ENCODE measurements at places on chromosomes 3 and 15. TPM values are rescaled to one million over a fixed set of nuclear protein-coding genes. Genes with fewer than 3 reads are reported as not detected.

GRCh38 chr3:187684880-187685279, 14.7 kb upstream of the SST start:
- DNase-seq: no peak
- H3K36me3 ChIP-seq: no peaks in the 10 kb centered on the region
- no peak overlapping the region for H3K4me3 ChIP-seq
- no peaks in the 10 kb centered on the region for H3K27me3 ChIP-seq
- no peak overlapping the region for H3K27ac ChIP-seq

GRCh38 chr3:186642014-186642413, 1.8 kb downstream of the FETUB start:
- peaks cover 4% of the 10 kb centered on the region for H3K4me1 ChIP-seq
- no peak for DNase-seq
- no peak overlapping the region for H3K4me3 ChIP-seq
- H3K27ac ChIP-seq: no peak overlapping the region
- no peaks in the 10 kb centered on the region for H3K36me3 ChIP-seq

DNA sequence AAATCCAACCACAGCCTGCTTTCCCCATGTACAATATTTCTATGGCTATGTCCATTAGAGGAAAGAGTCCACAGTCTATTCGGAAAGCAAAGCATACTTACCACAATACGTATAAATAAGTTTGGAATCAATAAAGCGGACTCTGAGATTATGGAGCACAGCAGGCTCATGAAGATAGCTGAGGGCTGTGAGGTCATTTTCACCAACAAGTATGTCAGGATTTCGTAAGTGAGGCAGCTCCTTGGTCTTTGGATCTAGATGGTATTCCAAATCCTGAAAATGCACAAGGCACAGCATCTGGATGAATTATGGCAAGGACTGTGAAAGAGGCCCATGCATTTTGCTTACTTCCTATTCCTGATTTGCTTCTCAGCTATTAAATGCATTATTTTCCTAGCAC, 100.4 kb downstream of the MYO5A start:
- DNase-seq: no peak
- no peaks in the 10 kb centered on the region for H3K4me1 ChIP-seq
- H3K36me3 ChIP-seq: no peaks in the 10 kb centered on the region
- H3K4me3 ChIP-seq: no peak overlapping the region
- H3K27me3 ChIP-seq: no peaks in the 10 kb centered on the region

The SERP1 gene
- 212 TPM for total RNA-seq

DNA sequence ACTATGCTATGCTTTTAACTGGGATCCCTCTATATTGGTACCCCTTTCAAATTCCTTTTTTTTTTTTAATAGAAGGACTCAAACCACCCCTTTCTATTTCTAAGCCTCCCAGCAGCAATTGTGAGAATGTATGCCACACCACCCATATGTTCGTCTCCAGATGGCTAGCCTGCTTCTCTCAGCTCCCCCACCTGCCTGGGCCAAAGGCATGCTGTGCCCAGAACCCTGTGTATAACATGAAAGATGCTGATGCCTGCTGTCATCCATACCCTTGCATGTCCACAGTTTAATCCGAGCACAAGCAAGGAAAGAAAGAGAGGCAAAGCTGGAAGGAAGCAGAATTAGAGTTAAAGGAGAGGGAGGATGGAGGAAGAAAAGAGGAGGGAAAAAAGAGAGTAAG, 159.5 kb upstream of the CNTN6 start:
- H3K4me1 ChIP-seq: no peaks in the 10 kb centered on the region
- H3K4me3 ChIP-seq: no peak overlapping the region
- H3K36me3 ChIP-seq: no peaks in the 10 kb centered on the region
- no peak for DNase-seq
- no peak overlapping the region for H3K27ac ChIP-seq

The RNU5B-1 gene
- total RNA-seq: not detected

DNA sequence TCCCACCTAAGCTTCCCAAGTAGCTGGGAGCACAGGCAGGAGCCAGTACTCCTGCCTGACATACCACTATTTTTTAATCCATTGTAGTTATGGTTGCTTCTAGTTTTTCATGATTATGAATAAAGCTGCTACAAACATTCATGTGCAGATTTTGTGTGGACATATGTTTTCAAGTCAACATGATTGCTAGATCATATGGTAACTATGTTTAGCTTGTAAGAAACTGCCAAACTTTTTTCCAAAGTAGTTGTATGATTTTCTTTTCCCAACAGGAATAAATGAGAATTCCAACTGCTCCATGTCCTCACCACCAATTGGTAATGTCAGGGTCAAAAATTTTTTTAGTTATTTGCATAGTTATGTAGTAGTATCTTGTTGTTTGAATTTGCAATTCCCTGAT, 136.8 kb upstream of the THRB start:
- no peak overlapping the region for H3K4me3 ChIP-seq
- H3K36me3 ChIP-seq: no peaks in the 10 kb centered on the region
- DNase-seq: no peak
- no peaks in the 10 kb centered on the region for H3K4me1 ChIP-seq

DNA sequence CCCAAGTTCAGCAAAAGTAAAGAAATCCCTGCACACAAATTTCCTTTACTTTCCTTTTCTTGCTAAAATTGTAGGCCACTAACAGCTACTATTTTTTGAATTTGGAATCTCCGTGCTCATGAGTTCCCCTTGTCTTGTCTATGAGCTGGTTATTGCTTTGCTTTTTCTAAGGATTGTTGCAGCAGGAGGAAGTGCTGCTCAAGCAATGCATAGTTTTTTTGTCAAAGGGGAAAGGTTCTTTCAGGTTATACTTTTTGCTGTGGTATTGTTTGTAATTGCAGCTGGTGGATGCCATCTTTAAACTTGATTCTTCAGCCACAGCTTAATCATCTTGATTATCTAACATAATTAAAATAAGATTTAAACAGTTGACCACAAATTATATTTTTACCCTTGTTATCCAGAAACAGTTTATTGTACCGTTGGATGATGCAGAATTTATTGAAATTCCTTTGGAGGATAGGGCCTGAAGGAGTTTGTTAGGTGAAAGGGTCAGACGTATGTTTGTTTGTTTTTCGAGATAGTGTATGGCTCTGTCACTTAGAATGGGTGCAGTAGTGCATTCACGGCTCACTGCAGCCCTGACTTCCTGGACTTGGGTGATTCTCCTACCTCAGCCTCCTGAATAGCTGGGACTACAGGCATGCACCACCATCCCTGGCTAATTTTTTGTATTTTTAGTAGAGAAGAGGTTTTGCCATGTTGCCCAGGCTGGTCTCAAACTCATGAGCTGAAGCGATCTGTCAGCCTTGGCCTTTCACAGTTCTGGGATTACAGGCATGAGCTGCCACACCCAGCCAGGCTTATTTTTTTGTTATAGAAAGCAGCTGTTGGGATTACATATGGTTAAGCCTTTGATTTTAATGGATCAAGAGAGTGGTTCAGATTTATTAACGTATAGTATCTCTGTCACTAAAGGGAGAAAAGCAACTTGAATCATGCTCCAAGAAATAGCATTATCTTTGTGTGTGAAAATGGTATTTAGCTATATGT, 11.7 kb downstream of the MGA start:
- no peaks in the 10 kb centered on the region for H3K4me1 ChIP-seq
- DNase-seq: no peak
- H3K27ac ChIP-seq: no peak overlapping the region
- H3K4me3 ChIP-seq: no peak overlapping the region
- H3K27me3 ChIP-seq: no peaks in the 10 kb centered on the region
- H3K36me3 ChIP-seq: peaks cover 6% of the 10 kb centered on the region

The SEMA3G gene
- 16.8 TPM for total RNA-seq

- H3K4me1 ChIP-seq: peaks cover 49% of the 10 kb centered on the region
- no peaks in the 10 kb centered on the region for H3K27me3 ChIP-seq
- no peak for DNase-seq
- peak overlapping the region; percentile 62 for H3K27ac ChIP-seq
- H3K36me3 ChIP-seq: no peaks in the 10 kb centered on the region
These were observed 65.3 kb upstream of the FLNB start for GRCh38 chr3:57942872-57943283.

DNA sequence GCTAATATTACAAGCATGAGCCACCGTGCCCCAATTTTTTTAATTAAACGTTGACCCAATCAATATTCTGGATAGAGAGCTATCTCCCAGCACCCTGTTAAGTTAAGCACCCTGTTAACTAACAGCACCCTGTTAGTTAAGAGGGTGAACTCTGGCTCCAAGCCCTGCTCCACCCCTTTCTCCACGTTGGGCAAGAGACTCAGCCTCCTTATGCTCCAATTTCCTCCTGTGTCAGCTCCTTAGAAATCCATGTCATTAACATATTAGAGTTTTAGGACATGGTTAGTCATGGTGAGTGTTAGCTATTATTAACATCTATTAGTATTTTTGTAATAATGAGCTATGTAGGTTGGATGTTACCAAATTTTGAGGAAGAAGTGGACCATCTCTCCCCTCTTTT, 217.2 kb upstream of the UBE2E1 start:
- H3K27ac ChIP-seq: no peak overlapping the region
- no peak for DNase-seq
- H3K4me3 ChIP-seq: no peak overlapping the region
- no peaks in the 10 kb centered on the region for H3K36me3 ChIP-seq
- no peaks in the 10 kb centered on the region for H3K4me1 ChIP-seq

DNA sequence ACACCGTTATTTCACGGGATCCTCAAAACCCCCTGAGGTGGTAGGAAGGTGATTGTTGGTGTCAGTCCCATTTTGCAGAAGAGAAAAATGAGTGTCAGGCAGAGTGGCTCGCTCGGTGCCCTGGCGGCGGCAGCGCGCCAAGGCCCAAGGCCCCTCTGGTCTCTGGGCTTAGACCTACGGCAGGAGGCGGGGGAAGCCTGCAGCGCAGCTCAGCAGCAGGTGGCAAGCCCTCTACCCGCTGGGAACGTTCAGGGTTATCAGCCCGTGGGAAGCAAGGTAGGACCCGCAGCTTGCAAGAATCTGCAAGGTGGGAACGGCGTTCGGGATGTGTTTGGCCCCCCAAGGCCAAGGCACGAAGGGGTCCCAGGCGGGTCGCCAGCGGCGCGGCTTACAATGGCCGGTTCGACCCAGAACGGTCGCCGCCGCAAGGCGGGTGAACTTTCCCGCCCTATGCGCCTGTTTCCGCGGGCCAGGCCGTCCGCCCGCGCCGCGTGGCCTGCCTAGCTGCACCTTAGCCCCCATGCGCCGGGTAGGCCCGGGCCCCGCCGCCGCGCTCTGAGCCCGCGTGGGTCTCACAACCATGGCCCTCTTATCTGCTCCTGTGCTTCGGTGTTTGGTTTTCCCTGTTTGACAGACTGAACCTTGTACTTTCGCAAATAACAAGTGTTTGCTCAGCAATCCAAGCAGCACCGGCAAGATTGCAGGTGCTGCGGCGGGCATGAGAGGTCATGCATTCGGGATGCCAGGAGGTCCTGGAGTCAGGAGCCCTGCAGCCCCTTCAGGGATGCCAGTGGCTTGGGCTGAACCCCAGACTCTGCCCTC, 39.7 kb downstream of the CCNL1 start:
- H3K4me1 ChIP-seq: no peaks in the 10 kb centered on the region
- H3K27ac ChIP-seq: no peak overlapping the region
- H3K27me3 ChIP-seq: no peaks in the 10 kb centered on the region
- no peak for DNase-seq

DNA sequence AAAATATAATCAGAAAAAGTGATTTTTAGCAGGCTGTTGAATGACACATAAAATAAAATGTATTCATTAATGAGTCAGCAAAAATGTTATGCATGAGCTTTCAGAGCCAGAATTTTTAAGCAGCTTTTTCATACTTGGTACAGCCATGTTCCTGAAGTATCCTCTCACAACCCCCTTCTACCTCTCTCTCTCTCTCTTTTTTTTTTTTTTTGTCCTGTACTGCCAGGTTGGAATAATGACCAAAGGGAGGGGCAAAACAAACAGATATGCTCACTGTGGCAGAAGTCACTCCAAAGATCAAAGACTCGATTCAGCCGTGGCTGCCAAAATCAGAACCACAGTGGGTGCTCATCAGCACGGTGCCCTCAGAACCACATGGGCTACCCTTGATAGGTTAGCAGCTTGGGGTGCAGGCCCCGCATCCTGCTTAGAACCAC, 383.0 kb downstream of the ZBTB20 start:
- no peaks in the 10 kb centered on the region for H3K4me1 ChIP-seq
- H3K27me3 ChIP-seq: no peaks in the 10 kb centered on the region
- no peak overlapping the region for H3K4me3 ChIP-seq
- H3K27ac ChIP-seq: no peak overlapping the region
- H3K36me3 ChIP-seq: no peaks in the 10 kb centered on the region
- no peak for DNase-seq

DNA sequence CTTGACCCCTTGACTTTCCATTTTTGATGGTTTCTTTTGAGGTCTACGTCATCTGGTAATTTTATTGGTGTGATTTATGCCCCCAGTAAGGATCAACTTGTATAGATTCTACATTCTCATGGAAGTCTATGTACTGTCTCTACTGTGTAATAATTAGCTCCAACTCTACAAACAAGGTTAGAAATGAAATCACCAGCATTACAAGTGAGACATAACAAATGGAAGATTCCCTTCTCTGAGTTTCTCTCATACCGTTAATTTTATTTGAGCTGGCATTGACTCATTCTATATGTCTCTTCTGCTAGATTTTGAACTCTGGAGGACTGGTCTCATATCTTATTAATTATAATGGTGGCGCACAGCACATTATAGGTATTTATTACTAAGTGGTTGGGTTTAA, 138.9 kb downstream of the LPP start:
- no peaks in the 10 kb centered on the region for H3K27me3 ChIP-seq
- peaks cover 95% of the 10 kb centered on the region for H3K4me1 ChIP-seq
- peaks cover 8% of the 10 kb centered on the region for H3K36me3 ChIP-seq
- H3K27ac ChIP-seq: no peak overlapping the region
- DNase-seq: no peak

DNA sequence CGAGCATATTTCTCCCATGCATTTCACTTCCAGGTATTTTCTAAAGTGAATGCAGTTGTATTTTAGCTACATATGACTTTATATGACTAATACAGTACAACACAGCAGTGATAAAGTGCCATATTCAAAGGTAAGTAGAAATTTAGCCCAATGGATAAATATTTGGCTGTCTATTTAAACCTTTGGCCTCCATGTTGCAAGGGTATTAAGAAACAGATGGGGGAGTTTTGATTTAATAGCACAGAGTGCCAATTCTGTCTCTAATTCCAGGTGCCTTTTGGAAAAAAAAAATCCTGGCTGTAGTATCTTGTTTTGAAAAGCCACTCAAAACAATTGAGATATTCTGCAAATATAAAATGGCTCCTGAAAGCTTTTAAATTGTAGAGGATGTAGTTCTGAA, 44.9 kb upstream of the SGO1 start:
- no peak for DNase-seq
- H3K27me3 ChIP-seq: no peaks in the 10 kb centered on the region
- no peaks in the 10 kb centered on the region for H3K36me3 ChIP-seq
- H3K4me3 ChIP-seq: no peak overlapping the region
- H3K27ac ChIP-seq: no peak overlapping the region

GRCh38 chr15:85047271-85047948, 65.8 kb downstream of the PDE8A start:
- H3K27ac ChIP-seq: no peak overlapping the region
- DNase-seq: no peak
- no peak overlapping the region for H3K4me3 ChIP-seq

DNA sequence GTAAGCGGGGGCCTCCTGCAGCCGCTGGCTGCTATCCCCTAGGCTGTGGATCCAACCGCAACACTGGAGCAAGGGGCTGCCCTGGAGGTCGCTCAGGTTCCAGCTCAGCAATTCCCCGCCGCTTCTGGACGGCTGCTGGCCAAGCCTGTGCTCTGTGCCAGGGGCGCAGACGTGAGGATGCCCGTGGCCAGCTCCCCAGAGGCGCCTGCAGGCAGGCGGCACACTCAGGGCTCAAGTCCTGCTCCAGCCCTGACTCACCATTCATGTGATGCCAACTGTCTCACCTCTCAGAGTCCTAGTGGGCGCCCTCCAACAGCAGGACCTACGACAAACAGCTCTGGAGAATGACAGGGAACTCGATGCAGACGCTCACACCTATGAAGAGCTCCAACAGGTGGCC, 31.6 kb downstream of the KLHL25 start:
- H3K27ac ChIP-seq: no peak overlapping the region
- no peak for DNase-seq
- H3K36me3 ChIP-seq: no peaks in the 10 kb centered on the region
- no peaks in the 10 kb centered on the region for H3K27me3 ChIP-seq
